ENCODE measurements at places on chromosomes 3 and 15.

DNA sequence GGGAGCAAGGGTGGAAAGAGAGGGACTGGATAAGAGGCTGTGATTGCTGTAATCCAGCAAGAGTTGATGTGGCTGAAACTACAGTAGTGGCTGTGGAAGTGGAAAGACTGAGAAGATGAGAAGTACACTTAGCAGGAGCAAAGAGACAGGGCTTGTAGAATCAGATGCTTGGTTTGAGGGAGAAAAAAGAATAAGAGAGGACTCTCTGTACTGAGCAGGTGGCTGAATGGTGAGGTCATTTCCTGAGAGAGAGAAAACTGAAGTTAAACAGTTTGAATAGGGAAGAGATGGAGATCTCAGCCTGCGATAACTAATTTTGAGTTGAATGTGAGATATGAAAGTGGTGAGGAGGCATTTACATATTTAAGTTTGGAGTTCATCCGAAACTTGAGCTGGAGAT, 95.8 kb upstream of the SLC25A36 start:
- DNase-seq = no peak

GRCh38 chr3:63968612-63969350, 54.5 kb downstream of the PSMD6 start:
- DNase-seq = no peak

DNA sequence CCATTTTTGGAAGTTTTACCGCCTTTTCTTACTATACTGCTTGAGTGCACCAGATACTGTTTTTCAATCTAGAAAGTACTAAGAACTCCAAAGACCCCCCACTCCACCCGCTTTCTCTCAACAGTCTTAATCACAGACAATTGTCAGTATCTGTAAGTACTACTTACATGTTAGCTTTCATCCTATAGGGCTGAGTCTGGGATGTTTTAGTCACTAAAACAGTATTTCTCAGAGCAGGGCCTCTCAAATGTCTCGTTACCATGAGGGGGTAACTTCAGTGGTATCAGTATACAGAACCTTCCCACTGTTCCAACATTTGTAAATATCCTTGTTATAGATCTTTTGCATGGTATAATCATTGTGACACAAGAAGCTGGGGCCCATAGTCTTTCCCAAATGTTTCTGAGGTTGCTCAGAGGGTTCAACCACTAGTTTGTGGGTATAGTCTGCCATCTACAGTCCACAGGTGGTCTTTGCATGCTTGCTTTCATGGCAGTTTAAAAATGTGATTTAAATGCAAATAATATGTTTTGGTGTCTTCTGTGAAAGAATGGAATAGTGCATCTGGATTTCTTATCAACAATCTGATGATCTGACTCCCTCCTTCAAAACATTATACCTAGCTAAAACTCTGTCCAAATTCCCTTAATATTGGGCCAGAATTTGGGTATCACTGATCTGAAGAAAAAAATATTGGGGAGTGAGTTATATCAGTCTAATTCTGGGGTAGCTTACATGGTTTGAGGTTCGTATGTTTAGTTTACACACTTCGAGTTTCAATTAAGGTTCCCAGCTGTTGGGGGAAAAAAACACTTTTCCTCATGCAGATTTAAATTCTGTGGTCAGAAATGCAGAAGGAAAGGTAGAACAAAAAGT, 18.0 kb upstream of the DNAJC13 start:
- no peak for DNase-seq

DNA sequence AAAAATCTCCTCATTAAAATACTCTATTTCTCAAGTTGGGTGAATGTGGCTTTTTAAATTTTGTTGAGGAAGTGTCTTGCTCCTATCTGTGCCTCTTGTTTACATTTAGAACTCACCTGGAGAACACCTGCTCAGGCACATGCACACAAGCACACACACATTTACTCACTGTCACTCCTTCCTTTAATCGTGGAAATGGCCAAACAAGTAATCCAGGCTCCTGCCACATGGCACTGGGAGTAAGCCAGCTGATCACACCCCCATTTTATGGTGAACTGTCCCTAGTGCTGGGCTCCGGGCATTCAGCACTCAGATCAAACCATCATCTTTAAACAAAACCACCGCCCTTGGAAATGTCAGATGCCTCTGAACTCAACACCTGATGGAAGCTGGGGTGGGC, 204.7 kb upstream of the BHLHE40 start:
- no peak for DNase-seq

GRCh38 chr3:34856081-34856947, 783.0 kb upstream of the ARPP21 start:
- DNase-seq = no peak

- no peak for DNase-seq
Measured at GRCh38 chr3:97010881-97011657, 196.7 kb downstream of the EPHA6 start.

- no peak for DNase-seq
Measured at GRCh38 chr3:177893331-177893730, 642.9 kb upstream of the KCNMB2 start.

DNA sequence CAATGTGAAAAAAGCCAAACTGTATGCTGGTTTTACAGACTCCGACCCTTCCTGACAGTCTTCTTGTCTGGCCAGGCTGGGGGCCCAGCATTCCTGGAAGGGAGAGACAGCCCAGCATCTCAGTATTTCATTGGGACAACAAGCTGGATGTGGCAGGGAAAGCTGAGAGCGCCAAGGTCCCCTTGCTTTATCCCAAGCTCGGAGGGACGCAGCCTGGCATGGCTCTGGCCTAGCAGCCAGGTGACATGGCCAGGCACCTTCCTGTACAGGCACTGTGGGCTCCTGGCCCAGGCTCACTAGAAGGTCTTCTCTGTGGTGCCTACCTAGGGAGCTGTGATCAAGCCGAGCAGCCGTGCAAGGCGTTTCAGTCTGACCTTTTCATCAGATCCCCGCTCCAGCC, 33.0 kb downstream of the UMPS start:
- DNase-seq = no peak

All from left forelimb (tissue), 1 donor.